Stimulated activated CD8-positive, alpha-beta memory T cell treated with anti-CD3 and anti-CD28 coated beads, Interleukin-4, amount 100 ng/mL, for 48 hours (primary cell): ENCODE measurements at places on chromosomes 6 and 20.

GRCh38 chr6:75602246-75603105, 796 bp downstream of the SENP6 start:
- DNase-seq: peak; percentile 73

GRCh38 chr20:43893930-43894329, 20.7 kb upstream of the TOX2 start:
- no peak for DNase-seq

GRCh38 chr6:79813143-79813850, 134.1 kb downstream of the ELOVL4 start:
- DNase-seq: no peak

- DNase-seq: no peak
These were observed 27.8 kb upstream of the SRC start for GRCh38 chr20:37317994-37318640.

DNA sequence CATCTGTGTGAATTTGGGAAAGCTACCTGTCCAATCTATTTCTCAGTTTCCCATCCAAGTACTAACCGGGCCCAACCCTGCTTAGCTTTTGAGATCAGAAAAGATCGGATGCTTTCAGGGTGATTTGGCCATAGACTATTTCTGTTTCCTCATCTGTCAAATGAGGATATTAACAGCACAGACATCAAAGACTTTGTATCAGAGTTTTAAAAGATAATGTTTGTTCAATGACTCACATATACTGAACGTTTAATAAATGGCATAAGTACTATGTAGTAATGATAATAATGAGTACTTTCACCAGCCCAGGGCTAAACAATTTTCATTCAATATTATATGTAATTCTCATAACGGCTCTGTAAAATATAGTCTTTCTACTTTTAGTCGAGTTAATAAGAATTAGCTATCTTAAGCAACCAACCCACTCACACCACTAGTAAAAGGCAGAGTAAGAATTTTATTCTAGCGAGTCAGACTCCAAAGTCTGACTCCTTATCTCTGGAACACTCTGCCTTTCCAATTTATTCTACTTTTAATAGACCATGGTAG, 216.5 kb downstream of the ARHGAP18 start:
- no peak for DNase-seq

GRCh38 chr6:83867527-83868161, 8.2 kb downstream of the CYB5R4 start:
- DNase-seq: peak; percentile 33

DNA sequence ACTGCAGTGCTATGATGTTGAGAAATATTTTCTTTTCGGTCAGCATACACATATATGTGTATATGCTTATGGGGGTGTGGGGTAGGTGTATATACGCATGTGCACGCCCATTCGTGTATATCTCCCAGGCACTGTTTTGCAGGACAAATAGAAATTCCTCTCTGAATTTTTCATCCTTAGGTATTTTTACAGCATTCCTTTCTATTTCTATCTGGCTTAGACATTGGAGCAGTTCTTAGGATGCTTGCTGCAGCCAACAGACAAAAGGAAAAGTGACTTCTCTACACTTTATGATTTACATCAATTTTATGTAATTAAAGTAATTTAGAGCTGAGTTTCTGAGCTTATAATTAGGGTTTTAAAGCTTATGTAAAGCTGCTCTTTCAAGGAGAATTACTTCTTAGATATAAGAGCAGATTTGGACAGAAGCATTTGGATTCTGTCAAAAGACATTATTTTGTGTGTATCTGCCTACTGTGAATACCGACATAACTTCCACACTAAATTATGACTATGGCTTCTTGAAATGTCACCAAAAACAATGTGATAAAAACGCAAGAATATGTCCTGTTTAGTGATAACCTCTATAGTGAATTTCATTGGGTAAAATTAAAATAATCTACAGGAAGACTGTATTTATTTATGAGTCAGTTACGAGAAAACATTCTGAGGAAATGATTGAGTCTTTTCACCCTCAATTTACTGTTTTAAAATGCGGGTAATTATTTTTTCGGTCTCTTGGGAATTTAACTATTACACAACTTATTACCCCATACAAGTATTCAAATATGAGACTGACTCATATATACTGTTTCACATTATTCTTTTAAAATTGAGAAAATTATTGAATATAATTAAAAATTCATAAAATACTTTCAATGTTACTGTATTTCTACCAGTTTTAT, 21.3 kb upstream of the CEP43 start:
- no peak for DNase-seq

DNA sequence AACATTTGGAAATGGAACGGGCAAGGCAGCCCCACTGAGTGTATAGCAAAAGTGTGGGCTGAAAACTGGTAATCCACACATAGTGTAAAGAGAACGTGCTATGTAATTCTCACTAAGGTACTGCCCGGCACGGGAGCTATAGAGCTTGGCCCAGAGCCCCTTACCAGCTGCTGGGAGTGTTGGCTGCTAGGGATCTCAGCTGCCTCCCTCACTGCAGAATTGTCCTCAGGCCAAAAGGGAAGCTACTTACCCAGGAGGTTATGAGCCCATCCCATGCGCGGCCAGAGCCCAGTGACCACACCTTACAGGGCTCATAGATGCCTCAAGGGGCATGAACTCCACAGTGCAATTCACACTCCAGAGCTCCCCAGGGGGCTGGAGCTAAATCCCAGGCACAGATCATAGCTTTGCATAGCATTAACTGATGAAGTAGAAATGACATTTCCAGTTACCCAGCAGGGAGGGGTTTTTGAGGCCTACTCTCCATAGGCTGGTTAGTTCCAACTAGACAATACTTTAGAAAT, 56.8 kb downstream of the LINC00237 start:
- DNase-seq: no peak

DNA sequence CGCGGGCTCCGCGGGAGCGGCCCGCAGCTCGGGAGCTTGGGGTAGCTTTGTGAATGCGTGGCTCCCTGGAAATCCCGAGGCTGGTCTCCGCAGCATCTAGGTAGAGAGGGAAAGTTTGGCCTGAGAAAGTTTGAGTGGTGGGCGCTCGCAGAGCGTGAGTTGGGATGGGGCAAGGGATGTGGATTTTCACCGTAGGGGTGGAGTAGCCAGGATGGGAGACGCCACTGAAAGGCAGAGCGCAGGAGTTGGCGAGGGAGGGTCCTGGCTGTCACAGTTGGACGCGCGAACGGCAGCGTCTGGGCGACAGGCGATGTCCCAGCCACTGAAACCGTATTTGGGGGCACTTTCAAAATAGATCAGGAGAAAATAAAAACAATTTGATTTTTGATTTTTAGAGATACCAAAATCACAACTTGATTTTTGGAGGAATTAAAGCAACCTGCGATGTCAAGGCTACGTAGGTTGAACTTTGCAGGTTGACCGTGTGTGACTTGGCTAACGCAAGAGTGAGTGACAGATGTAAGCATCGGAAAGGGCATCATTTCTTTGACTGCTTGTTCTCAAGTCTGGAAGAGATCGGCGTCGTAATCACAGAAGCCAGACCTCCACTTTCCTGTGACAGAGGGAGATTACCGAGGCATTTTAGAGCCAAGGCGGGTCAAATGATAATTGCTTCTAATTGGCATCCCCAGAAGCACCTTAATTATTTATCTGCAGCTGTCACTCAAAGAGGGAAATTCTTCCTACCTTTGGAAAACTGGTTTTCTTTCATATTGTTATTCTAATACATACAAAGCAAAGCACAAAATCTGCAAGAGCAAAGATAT, 646 bp downstream of the HEY2 start:
- DNase-seq: no peak

GRCh38 chr6:146896062-146896813, 297.5 kb downstream of the ADGB start:
- no peak for DNase-seq

DNA sequence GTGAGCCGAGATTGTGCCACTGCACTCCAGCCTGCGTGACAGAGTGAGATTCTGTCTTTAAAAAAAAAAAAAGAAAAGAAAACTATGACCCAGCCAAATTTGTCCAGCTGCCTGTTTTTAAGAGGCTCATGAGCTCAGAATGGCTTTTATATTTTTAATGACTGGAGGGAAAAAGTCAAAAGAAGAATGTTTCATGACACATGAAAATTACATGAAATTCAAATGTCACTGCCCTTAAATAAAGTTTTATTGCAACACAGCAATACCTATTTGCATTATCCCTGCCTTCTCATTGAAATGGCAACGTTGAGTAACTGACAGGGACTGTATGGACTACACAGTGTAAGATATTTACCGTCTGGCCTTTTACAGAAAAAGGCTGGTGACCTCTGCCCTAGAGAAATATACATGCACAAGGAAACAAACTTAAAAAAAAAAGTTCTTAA, 11.4 kb downstream of the SENP6 start:
- DNase-seq: no peak

GRCh38 chr20:4050203-4050980, 35.0 kb upstream of the RNF24 start:
- no peak for DNase-seq

- DNase-seq: no peak
These were observed 254.3 kb downstream of the BTBD3 start for GRCh38 chr20:12171923-12172524.

DNA sequence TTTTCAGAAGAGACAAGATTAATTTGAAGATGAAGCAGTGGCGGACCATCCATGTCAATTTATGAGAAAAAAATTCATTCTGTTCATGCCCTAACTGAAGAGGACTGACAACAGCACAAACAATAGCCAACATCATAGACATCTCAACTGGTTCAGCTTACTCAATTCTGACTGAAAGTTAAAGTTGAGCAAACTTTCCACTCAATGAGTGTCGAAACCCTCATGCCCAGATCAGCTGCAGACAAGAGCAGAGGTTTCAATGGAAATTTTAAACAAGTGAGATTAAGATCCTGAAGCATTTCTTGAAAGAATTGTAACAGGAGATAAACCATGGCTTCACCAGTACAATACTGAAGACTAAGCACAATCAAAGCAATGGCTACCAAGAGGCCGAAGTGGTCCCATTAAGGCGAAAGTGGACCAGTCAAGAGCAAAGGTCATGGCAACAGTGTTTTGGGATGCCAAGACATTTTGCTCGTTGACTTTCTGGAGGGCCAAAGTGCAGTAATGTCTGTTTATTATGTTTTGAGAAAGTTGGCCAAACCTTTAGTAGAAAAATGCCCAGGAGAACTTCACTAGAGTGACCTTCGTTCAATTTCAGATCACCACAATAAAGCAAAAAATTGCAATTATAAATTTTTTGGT, 6.1 kb upstream of the SFT2D1 start:
- DNase-seq: no peak

DNA sequence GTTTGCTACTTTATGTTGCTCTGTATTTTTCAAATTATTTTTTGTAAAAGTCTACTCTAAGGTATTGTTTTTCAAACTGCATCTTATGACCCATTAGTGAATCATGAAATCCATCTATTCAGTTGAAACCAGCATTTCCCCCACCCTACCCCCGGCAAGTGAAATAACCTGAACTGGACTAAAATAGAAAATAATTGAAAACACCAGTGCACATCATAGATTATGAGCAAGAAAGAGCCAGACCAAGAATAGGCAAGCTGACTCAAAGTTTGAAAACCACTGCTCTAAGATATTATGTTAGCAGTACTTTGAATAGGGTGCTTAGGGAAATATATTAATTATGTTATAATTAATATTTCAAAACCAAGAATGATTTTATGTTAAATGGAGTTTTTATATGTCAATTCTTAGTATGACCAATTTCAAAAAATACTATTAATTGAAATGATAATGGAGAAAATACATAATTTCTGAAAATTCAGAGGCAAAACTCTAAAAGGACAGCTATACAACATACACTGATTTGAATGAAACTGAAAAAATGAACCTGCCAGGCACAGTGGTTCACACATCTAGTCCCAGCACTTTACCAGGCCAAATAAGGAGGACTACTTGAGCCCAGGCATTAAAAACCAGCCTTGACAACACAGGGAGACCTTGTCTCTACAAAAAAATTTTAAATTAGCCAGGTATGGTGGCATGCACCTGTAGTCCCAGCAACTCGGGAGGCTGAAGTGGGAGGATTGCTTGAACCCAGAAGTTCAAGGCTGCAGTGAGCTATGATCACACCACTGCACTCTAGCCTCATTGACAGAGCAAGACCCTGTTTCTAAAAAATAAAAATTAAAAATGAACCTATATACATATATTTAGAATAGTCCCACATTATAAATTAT, 112.0 kb downstream of the CDK19 start:
- no peak for DNase-seq

- no peak for DNase-seq
These were observed 39.0 kb upstream of the ASCC3 start for GRCh38 chr6:100920028-100920605.

- DNase-seq: no peak
These were observed 15.7 kb upstream of the POU5F1 start for GRCh38 chr6:31186052-31186734.

DNA sequence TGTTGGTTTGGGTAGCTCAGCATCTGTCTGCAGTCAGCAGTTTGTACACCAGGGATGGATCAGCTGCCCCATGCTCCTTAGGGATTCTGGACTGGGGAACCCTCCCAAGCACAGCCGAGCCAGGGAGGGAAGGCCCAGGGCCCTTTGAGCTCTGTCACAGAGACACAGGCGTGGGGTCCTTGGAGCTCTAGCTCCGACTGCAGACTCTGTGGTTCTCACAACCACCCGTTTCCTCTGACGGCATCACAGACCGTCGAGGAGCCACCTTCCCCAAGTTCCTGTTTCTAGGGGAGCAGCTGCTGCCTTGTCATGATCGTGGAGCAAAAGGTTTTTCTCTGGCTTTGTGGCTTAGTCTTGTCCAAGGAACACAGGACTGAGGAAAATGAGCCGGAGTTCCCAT, at the start of gene SLA2:
SLA2 (minus strand) TSS at position 199 of the 400 bp plus-strand sequence. CDS start 4,861 bp downstream, outside the sequence.
- peak; percentile 76 for DNase-seq

DNA sequence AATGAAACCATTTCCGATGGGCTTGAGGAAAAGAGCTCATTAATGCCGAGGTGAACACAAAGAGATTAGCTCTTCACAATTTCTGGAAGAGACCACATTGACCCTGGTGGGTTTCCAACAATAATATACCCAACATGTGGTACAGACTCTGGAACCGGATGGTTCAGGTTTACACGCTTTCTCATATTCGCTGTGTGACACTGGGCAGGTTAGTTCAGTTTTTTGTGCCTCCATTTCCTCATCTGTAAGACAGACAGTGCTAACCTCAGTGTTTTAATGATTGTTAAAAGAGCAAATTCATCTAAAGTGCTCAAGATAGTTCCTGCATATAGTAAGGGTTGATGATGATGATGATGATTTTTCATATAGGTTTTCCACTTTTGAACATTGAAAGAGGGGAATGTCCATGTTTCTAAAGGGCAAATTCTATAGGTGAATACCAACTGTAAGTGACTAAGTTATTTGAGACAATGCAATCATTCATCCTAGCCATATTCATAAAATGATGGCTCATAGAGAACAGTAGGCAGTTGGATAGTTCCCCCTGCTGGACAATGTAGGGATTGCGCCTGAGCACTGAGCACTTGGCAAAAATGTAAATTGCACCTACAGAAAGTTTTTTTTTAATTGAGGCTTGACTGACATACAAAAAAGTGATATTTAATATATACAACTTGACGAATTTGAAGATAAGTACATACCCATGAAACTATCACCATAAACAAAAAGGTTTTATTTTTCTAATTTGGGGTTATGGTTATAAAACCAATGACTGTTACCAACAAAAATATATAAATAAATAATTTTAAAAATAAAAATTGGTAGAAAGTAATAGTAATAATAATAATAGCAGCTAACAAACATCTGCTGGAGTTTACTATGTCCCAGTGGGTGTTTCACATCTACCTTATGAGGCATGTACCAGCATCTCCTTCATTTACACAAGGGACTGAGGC, 2.1 kb upstream of the PERP start:
- peak; percentile 91 for DNase-seq

GRCh38 chr6:144285548-144285797, 338 bp downstream of the UTRN start:
- DNase-seq: peak; percentile 40

GRCh38 chr6:128963561-128963960, 80.6 kb downstream of the LAMA2 start:
- DNase-seq: no peak
